H1 (cell line): ENCODE measurements at places on chromosomes 1 and 21. TPM values are rescaled to one million over a fixed set of nuclear protein-coding genes. Genes with fewer than 3 reads are reported as not detected.

BCAN gene
- total RNA-seq, result 3.8 and 4.5 TPM in 2 replicates

ST6GALNAC5 gene
- total RNA-seq, result 6.2 and 9.3 TPM in 2 replicates

HSD3B2 gene
- not detected in 2 replicates for total RNA-seq

PRRX1 gene
- not detected in 2 replicates for total RNA-seq

PRKCZ gene
- total RNA-seq, result 45.1 and 49.4 TPM in 2 replicates

BNIPL gene
- 2.3 and 2.4 TPM in 2 replicates for total RNA-seq

WDR64 gene
- total RNA-seq, result not detected in 2 replicates

SELP gene
- not detected in 2 replicates for total RNA-seq

OR10Z1 gene
- total RNA-seq, result not detected in 2 replicates

S100A8 gene
- total RNA-seq, result not detected in 2 replicates

CRYAA gene
- total RNA-seq, result not detected in 2 replicates

DHX9 gene
- total RNA-seq, result 329 and 333 TPM in 2 replicates

DNA sequence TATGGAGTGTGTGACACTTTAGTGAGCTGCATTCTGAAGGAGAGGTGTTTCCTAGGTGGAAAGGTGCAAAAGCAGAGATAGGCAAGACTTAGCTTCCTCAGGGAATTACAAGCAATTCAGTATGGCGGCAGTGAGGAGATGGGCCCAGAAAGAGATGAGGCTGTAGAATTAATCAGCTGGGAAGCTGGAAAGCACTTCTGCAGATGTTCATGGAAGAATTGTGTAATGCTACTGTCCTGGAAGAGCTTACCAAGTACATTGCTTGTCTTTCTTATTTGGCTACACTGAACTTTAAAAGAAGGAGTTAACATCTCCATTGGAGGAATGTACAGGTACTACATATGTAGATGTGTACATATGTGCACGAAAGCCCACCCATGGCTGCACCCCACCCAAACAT, 103.7 kb upstream of the DPT start:
- no peak overlapping the region for H3K27ac ChIP-seq
- DNase-seq, result no peak
- H3K4me3 ChIP-seq, result no peak overlapping the region
- no peaks in the 10 kb centered on the region for H3K36me3 ChIP-seq
- H3K27me3 ChIP-seq, result no peaks in the 10 kb centered on the region

GRCh38 chr1:38077523-38078147, 31.0 kb upstream of the POU3F1 start:
- H3K36me3 ChIP-seq, result no peaks in the 10 kb centered on the region
- no peak overlapping the region for H3K27ac ChIP-seq
- no peak overlapping the region for H3K4me3 ChIP-seq

DNA sequence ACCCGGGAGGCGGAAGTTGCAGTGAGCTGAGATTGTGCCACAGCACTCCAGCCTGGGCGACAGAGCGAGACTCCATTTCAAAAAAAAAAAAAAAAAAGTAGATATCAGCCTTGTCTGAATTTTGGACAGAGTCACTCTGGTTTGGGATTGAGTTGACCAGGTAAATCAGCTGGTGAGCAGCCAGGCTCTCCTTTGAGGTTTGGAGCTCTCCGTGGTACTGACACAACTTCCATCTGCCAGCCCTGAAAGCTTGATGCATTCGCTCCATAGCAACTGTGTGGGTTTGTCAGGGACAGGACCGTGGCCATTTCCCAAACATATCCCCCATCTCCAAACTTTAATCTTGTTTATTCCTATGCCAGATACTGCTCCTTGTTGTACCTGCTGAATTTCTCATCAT, 155.2 kb downstream of the DMRTA2 start:
- H3K36me3 ChIP-seq, result no peaks in the 10 kb centered on the region
- no peak overlapping the region for H3K27ac ChIP-seq
- H3K27me3 ChIP-seq, result no peaks in the 10 kb centered on the region
- no peak overlapping the region for H3K4me3 ChIP-seq
- no peak for DNase-seq
- peaks cover 2% of the 10 kb centered on the region for H3K4me1 ChIP-seq

- H3K4me3 ChIP-seq, result no peak overlapping the region
- no peaks in the 10 kb centered on the region for H3K36me3 ChIP-seq
- no peak for DNase-seq
- H3K27me3 ChIP-seq, result no peaks in the 10 kb centered on the region
- no peaks in the 10 kb centered on the region for H3K4me1 ChIP-seq
Observed at GRCh38 chr1:6090996-6091822, 45.5 kb downstream of the KCNAB2 start.

- no peak overlapping the region for H3K27ac ChIP-seq
- H3K4me3 ChIP-seq, result no peak overlapping the region
- H3K27me3 ChIP-seq, result no peaks in the 10 kb centered on the region
- no peaks in the 10 kb centered on the region; the same call in 1 of the 2 replicates for H3K36me3 ChIP-seq
- H3K4me1 ChIP-seq, result no peaks in the 10 kb centered on the region
Observed at GRCh38 chr1:242673652-242674051, 149.2 kb upstream of the PLD5 start.

DNA sequence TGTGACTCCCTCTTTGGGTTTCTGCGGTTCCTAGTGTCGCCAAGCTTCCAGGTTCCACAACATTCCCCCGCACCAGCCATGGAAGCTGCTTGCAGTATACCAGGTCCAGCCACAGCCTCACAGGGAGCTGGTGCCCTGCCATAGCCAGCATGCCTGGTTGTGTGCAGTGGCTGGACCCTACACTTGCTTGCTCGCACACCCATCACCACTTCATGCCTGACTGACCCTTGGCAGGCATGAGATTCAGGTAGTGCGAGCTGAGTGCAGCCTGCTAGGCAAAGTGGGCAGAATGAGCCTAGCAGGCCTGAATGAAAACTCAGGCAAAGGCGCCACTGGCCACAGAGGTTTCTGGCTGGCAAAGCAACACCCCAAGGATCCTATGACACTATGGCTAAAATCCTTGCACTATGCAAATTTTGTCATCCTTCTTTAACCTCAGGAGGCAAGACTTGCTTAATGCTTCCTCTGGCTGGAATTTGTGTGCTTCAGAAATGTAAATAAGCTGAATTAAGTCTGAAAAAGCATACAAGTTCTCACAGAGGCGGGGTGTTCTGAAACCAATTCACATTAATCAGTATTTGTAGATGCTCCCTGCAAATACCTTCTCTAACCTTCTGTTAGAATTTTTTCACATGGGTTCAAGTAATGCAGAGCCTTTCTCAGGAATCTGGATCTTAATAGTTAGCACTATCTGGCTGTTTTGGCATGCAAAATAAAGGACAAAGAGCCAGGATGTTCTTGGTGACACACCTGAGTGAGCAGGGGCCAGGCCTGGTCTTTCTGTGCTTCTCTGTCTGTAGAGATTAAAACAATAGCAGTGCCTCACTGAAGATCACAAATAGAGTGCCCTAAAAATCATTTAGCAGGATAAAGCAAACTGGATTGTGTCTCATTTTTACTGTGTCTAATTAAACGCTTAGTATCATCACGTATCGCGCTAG, 256.9 kb downstream of the GPATCH2 start:
- H3K27me3 ChIP-seq, result no peaks in the 10 kb centered on the region
- DNase-seq, result no peak
- H3K4me3 ChIP-seq, result no peak overlapping the region
- H3K36me3 ChIP-seq, result no peaks in the 10 kb centered on the region

DNA sequence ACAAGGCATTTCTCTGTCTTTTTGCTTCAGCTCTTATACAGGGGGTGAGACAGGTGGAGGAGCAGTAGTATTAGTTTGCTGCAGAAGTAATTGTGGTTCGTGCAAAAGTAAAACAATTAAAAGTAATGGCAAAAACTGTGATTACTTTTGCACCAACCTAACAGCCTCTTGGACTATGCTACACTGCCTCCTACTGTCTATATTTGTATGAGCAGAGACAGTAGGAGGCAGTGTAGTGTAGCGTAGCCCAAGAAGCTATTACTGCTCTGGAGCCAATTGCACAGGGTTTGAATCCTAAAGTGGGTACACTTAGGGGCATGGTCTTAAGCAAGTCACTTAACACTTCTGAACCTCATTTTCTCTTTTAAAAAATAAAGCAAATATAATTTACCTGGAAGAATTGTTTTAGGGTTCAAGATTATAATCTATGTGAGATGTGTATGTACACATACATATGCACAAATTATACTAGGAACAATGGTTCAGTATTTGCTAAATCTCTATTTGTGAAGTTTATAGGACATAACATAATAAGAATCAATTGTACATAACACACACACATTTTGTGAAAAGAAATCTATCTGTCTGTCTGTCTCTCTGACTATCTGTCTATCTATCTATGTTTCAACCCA, 103.8 kb downstream of the BRINP3 start:
- H3K4me1 ChIP-seq, result no peaks in the 10 kb centered on the region
- DNase-seq, result no peak
- H3K36me3 ChIP-seq, result no peaks in the 10 kb centered on the region
- H3K27me3 ChIP-seq, result no peaks in the 10 kb centered on the region
- H3K4me3 ChIP-seq, result no peak overlapping the region
- no peak overlapping the region for H3K27ac ChIP-seq

- H3K4me3 ChIP-seq, result no peak overlapping the region
- no peak for DNase-seq
- H3K4me1 ChIP-seq, result peaks cover 19% of the 10 kb centered on the region
- no peaks in the 10 kb centered on the region; the same call in 1 of the 2 replicates for H3K27me3 ChIP-seq
- no peak overlapping the region for H3K27ac ChIP-seq
Observed at GRCh38 chr21:38915546-38915945, 109.8 kb downstream of the ETS2 start.

GRCh38 chr1:106700211-106700610, 356.3 kb upstream of the PRMT6 start:
- no peak for DNase-seq
- H3K4me3 ChIP-seq, result no peak overlapping the region
- H3K36me3 ChIP-seq, result no peaks in the 10 kb centered on the region
- no peaks in the 10 kb centered on the region for H3K27me3 ChIP-seq

- no peak for DNase-seq
- H3K27ac ChIP-seq, result no peak overlapping the region
- no peak overlapping the region for H3K4me3 ChIP-seq
Observed at GRCh38 chr1:217946511-217946910, 315.4 kb downstream of the SPATA17 start.

GRCh38 chr1:88813471-88813870, 77.9 kb downstream of the GTF2B start:
- no peak overlapping the region for H3K4me3 ChIP-seq
- no peaks in the 10 kb centered on the region for H3K27me3 ChIP-seq
- H3K4me1 ChIP-seq, result no peaks in the 10 kb centered on the region
- no peak for DNase-seq
- peaks cover 3% of the 10 kb centered on the region for H3K36me3 ChIP-seq

- peak; percentile 51 for DNase-seq
- H3K36me3 ChIP-seq, result no peaks in the 10 kb centered on the region
- H3K4me3 ChIP-seq, result no peak overlapping the region
- H3K27ac ChIP-seq, result no peak overlapping the region
- peaks cover 10% of the 10 kb centered on the region for H3K4me1 ChIP-seq
Observed at GRCh38 chr1:23394684-23395083, 25.0 kb upstream of the ZNF436 start.

- H3K27me3 ChIP-seq, result no peaks in the 10 kb centered on the region
- no peak for DNase-seq
- H3K4me3 ChIP-seq, result no peak overlapping the region
- H3K4me1 ChIP-seq, result no peaks in the 10 kb centered on the region
- no peak overlapping the region for H3K27ac ChIP-seq
- H3K36me3 ChIP-seq, result no peaks in the 10 kb centered on the region
Observed at GRCh38 chr1:1938613-1939295, 19.7 kb upstream of the TMEM52 start.

DNA sequence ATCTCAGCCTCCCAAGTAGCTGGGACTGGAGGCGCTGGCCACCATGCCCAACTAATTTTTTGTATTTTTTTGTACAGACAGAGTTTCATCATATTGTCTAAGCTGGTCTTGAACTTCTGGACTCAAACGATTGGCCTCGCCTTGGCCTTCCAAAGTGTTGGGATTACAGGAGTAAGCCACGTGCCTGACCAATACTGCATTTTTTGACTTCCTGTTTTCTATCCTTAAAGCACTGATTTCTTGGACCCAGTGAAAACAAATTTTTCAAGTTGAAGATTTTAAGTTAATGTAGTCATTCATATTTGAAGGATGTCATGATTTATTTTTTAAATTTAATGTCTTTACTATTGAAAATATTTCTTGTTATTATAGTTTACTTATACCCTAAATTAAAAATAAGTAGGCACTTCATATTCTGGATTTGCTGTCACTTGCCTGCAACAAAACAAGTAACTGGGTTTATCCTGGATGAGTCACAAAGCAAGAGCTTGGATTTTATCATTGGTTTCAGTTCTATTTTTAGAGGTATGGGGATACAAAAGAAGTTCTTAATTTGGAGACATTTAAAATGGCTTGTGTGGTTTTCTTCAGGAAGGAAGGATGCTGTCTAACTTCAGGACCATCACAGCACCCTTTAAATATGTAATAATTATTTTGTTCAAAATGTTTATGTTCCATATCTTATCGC, 2.2 kb upstream of the VPS45 start:
- no peaks in the 10 kb centered on the region for H3K27me3 ChIP-seq
- no peaks in the 10 kb centered on the region for H3K36me3 ChIP-seq
- no peaks in the 10 kb centered on the region for H3K4me1 ChIP-seq
- H3K27ac ChIP-seq, result no peak overlapping the region

DNA sequence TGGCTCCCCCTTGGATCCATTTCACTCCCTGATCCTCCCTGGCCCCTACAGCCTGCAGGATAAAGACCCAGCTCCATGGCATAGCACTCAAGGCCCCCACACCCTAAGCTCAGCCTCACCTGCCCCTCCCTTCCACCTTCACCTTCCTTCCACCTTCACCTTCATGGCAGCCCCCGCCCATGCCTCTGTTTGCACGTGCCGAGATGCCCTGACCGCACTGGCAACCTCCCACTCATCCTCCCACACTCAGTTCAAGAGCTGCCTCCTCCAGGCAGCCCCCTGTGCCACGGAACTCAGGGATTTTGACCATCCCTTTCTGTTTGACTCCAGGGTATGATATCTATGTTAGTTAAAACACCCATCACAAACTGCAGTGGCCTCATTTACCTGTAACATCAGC, 109.8 kb downstream of the RAVER2 start:
- no peak overlapping the region for H3K27ac ChIP-seq
- no peaks in the 10 kb centered on the region for H3K27me3 ChIP-seq
- H3K4me3 ChIP-seq, result no peak overlapping the region
- H3K36me3 ChIP-seq, result no peaks in the 10 kb centered on the region; the same call in 1 of the 2 replicates
- DNase-seq, result no peak
